ENCODE measurements at places on chromosomes 1 and 21.

- no peak for DNase-seq
Observed at GRCh38 chr1:171507435-171507834, 22.1 kb downstream of the PRRC2C start.

- peak; percentile 83 for DNase-seq
Observed at GRCh38 chr1:153945795-153946621, 510 bp downstream of the DENND4B start.

- DNase-seq = no peak
Observed at GRCh38 chr1:15941044-15941840, 34.7 kb downstream of the ZBTB17 start.

DNA sequence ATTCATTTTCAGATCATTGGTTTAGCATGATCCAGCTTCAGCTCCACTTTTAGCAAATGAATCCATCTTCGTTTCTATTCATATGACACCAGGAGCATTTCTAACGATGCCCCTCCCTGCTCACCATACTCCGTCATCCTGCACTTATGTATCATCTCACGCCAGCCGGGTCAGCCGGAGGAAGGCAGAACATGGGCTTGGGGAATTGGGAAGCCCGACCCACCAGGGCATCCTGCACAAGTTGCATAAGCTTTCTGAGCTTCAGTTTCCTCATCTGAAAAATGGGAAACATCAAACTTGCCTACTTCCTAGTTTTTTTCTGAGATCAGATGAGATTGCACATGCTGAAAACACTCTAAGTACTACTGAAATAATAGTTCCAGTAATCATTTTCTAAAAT, 194.7 kb downstream of the AK5 start:
- no peak for DNase-seq

- DNase-seq = no peak
Observed at GRCh38 chr1:167486090-167486824, 32.1 kb downstream of the CD247 start.

DNA sequence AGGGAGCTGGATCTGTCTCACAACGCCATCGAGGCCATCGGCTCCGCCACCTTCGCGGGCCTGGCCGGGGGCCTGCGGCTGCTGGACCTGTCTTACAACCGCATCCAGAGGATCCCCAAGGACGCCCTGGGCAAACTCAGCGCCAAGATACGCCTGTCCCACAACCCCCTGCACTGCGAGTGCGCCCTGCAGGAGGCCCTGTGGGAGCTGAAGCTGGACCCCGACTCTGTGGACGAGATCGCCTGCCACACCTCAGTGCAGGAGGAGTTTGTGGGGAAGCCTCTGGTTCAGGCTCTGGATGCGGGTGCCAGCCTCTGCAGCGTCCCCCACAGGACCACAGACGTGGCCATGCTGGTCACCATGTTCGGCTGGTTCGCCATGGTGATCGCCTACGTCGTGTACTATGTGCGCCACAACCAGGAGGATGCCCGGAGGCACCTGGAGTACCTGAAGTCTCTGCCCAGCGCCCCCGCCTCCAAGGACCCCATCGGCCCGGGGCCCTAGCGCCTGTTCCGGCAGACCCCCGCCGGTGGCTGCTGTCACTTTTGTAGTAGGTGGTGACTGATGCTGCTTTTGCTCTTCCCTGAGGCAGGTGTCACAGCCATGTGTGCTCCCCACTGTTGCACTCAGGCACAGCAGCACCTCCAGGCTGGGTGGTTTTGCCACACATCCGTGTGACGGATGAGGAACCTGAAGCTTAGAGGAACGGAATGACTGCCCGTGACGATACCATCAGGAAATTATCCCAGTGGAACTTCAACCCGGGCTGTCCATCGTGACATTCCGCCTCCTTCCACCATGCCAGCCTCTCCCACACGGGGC, 1.8 kb downstream of the LRRC3 start:
- DNase-seq = no peak

DNA sequence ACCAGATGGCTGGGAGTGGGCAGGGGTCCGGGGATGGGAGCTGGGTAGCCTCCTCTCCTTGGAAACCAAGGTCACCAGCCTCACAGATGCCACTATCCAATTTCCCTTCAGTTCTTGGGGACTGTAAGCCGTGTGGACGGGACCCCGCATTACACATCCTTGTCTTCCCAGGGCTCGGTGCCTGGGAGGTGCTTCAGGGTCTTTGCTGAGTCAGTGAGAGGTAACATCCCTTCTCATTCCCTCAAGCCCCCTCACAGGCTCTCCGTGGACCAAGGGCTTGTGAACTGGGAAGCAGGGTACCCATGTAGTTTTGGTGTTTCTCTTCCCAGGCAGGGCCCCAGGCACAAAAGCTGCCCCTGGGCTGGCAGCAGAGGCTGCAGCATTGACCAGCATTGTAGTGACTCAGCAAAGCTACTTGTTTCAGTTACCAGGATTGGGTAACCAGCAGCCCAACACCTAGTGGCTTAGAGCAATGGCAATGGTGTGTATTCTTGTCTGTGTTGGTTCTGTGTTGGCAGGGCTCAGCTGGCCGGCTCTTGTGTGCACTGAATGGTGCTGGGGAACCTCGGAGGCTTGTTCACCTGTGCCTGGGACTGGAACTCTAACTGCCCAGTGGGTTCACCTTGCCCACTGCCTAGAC, 24.6 kb upstream of the PCBP3 start:
- no peak for DNase-seq

GRCh38 chr21:16587681-16588375, 858.0 kb downstream of the USP25 start:
- no peak for DNase-seq

DNA sequence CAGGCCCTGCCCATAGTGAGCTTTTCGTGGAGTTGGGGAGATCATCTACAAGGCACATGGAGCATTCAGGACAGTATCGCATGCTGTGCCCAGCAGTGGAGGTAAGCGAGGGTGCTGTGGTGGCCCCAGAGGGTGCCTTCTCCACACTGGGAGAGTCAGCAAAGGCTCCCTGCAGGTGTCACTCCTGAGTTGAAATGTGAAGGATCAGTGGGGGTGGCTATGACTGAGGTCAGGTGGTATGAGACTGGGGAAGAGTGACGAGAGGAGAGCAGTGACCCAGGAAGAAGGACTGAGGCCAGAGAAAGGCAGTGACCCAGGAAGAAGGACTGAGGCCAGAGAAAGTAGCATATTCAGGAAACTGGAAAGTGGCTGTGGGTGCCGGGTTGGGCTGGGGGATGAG, 53.0 kb downstream of the SPAG17 start:
- DNase-seq = no peak

GRCh38 chr1:15504436-15504835, 19.6 kb downstream of the CASP9 start:
- no peak for DNase-seq

GRCh38 chr1:222084996-222085395, 343.1 kb upstream of the DUSP10 start:
- no peak for DNase-seq

DNA sequence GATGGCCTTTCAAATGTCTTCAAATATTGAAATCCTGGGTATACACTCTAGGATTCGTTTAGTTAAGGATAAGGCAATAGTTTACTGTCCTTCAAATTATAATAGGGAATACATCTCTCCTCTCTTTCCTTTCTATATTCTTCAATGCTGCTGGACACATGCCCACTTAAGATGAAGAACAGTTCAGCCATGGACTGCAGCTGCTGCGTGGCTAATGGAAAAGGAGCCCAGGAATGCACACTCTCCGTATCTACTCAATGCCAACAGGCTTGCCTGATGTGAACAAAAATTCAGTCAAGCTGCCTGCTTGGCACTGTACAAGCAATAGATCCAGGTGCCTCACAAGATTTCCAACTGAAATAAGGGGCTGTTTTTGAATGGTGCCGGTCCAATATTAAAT, 321.2 kb upstream of the LYPLAL1 start:
- no peak for DNase-seq

DNA sequence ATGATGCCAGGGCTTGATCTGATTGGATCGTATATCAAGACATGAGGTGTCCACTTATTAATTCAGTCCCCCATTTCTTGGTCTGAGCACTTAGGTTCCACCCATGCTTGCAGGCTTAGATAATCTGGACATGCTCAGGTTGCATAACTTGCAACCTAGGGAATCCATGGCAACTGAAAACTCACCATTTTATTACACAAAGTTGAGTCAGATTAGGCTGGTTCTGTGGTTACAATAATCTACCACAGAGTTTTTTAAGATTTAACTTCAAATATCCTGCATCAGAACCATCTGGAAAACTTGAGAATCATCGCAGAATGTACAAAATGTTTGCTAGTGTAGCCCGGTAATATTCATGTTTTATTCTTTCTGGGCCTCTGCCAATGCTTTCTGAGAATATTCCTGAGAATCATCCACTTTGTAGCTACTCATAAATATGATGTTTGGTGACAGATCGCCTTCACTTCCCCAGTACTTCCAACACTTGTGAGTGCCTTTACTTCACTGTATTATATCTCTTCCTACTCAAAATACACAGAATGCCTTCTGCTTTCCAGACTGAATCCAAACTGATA, 707.2 kb upstream of the ADAMTS5 start:
- DNase-seq = no peak

GRCh38 chr1:238790882-238791281, 595.5 kb upstream of the CHRM3 start:
- no peak for DNase-seq

GRCh38 chr1:201131398-201131797, 4.4 kb upstream of the ASCL5 start:
- no peak for DNase-seq

GRCh38 chr1:59016390-59016789, 232.5 kb upstream of the JUN start:
- DNase-seq = no peak

GRCh38 chr1:38028671-38029070, 16.1 kb downstream of the UTP11 start:
- DNase-seq = peak; percentile 25

- no peak for DNase-seq
Observed at GRCh38 chr1:96721053-96721415, 550 bp upstream of the PTBP2 start.

- no peak for DNase-seq
Observed at GRCh38 chr1:37574834-37575480, 18.2 kb downstream of the DNALI1 start.

- DNase-seq = no peak
Observed at GRCh38 chr1:104132382-104132973, 382.8 kb downstream of the AMY1C start.

- no peak for DNase-seq
Observed at GRCh38 chr1:159831412-159832141, 4.9 kb downstream of the SLAMF8 start.

- DNase-seq = no peak
Observed at GRCh38 chr1:52672946-52673345, 25.2 kb downstream of the COA7 start.

- DNase-seq = no peak
Observed at GRCh38 chr1:109615879-109616278, 3.5 kb downstream of the GNAT2 start.

DNA sequence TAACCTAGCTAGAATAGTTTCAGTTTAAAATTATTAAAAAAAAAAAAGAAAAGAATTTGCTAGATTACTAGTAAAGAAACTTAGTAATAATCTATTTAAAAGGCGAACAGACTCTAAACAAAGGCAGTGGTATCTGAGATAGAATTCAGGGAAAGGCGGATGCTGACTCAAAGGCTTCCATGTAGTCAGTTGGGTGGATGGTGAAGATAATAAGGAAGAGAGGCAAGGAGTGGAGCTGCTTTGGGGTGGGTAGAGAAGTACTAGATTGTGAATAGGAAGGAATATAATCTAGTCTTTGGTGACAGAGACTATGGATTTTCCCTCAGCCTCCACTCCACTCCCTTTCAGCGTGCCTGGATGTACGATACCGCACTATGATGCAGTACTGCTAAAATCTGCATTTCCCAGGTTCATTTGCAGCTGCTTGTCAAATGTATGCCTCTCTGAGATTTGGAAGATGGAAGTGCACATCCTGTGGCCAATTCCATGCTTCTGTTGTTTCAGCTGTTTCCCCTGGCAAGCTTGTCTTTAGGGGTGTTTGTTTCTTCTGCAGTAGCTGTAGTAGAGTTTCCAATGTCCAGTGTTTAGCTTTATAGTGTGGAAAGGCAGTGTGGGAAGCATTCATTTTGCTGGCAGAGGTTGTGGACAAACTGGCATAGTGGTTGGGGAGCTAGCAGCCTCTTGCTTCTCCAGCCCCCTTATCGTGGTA, 184.6 kb upstream of the NRIP1 start:
- no peak for DNase-seq

DNA sequence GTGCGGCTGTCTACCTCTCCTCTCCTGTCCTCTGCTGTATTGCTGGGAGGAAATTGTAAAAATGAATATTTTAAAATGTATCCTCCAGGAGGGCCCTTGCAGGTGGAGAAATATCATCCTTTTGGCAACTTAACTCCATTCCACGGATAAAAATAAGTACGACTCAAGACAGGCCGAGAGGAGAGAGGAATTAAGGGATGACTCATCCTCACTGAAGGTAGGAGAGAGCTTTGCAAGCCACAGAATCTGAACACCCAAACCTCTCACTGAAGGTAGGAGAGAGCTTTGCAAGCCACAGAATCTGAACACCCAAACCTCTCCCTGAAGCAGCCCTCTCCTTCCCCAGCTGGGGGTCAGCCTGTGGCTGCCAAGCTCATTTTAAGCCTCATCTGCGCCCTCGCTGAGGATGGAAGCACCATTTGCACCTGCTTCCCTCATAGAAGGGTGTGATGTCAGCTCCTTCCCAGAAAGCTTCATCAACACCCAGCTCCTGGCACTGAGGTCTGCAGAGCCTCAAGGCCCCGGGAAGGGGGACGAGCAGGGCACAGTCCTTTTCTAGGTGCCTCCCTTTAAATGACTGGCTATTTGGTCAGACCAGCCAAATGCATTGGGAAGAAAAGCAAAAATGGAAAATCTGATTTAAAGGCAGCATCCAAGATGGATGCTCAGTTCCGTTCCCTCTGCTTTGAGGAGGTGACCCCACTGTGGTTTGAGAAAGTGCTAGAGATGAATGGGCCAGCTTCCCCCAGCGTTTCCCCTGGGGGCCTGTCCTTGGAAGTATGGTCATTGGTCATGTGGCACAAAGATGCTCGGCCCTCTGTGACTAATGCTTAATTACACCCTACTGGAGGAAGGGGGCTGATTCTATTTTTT, 12.9 kb upstream of the SELENON start:
- DNase-seq = no peak

DNA sequence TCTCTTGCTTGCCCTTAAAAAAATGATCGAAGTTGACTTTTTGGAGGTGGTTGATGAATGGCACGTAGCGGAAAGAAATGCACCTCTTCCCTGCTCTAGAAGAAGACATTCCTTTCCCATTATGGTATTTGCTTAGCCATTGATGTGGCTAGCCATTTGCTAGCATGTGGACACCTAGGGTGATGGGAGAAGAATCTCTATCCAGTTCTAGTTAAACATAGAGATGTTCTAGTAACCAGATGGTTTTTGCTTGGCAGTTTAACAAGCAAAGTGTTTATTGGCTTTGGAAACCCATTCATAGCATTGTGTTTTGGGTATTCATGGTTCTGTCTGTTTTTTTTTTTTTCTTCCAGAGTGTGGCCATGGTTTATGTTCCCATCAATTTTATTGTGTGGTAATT, 78.9 kb downstream of the KCNJ6 start:
- no peak for DNase-seq

DNA sequence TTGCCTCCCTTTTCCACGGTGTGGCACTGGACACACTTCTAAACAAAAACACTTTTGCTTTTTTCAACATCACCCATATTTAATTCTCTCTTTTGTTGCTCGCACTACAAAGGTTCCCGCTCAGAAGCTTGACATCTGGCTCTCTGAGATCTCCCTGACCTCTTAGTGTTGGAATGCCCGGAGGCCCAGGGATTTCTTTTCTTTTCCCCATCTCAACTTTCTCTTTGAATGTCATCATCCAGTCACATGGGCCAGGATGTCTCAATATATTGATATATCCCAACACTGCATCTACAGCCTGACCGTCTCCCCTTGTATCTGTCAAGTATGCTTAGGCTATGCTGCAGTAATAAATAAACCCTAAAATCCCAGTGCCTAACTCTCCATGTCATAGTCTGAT, 54.3 kb upstream of the DESI2 start:
- DNase-seq = no peak

- DNase-seq = no peak
Observed at GRCh38 chr1:19208710-19209438, 1.2 kb downstream of the UBR4 start.
